ENCODE measurements at places on chromosomes 11 and 22.

- DNase-seq: no peak
These were observed 398.9 kb downstream of the ETS1 start for GRCh38 chr11:128188346-128189004.

DNA sequence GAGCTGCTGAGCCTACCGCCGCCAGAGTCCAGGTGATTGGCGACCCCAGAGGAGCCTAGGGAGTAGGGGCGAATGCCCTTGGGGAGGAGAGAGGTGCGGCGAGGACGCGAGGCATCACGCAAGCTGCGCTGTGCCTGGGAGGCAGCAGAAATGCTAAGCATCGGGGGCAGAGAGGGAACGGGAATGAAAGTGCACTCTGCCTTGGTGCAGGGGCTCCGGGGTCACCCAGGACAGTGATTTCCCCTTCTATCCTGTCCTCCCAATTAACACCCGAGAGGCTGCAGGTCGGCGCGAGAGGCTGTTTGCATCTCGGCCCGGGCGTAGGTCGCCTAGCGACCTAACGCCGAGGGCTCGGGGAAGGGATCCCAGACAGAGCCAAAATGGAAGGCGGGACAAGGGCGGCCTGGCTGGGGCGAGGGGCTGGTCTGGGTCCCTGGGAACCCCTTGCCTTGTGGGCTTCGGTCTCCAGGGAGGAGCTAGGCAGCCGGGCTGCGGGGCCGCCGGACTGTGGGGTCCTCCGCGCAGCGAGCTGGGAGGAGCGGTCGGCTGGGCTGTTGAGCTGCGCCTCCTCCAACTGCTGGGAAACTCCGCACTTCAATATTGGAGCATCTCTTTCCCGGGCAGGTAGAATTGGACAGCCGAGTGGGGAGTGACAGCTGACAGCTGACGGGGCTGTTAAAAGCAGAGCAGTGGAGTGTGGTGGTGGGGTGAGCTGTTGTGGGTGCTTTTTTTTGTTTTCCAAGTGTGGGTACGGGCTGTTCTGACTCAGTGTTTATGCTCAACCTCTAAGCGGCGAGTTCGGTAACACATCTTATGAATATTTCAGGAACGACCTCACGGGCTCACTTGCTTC lies 657 bp downstream of the ELMOD1 start:
- DNase-seq: peak; percentile 71

DNA sequence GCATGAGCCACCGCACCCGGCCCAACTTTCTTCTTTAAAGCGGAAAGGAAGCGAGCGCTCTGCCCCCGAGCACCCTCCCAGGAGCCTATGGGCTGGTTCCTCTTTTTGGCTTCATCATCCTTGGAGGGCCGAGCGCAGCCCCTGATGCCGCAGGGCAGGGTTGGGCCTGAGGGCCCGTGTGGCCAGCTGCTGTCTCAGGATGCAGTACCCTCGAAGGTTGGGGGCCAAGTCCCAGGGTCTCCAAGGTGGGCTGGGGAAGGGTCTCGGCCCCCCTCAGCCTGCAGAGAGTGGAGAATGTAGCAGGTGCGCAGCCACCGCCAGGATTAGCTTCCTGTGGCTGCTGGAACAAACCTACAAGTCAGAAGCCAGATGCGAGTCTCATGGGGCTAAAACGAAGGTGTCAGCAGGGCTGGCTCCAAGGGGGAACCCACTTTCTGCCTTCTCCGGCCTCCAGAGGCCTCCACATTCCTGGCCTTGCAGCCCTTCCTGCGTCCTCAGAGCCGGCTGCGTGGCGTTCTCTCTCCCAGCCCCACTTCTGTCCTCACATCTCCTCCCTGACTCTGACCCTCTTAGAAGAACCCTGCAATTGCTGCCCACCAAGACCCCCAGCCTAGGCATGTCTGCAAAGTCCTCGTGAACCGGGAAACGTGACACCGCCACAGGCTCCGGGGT lies 2.9 kb downstream of the PANX2 start:
- DNase-seq: no peak

DNA sequence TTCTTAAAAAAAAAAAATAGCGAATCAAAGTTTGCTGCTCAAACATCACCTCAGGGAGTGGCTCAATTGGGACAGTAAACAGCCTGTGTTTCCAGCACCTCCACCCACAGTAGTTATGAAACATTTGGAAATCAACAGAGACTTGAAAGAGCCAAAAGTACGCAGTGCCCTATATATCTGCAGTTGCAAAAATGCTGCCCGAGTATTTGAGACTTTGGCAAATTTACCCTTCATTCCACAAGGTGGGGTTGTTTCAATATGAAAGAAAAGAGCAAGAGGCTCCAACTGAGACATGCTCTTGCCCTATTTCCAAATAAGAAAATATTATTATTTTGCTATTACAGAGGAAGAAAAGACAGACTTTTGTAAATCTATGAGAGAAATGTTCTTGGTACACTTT lies 851.1 kb upstream of the RAG2 start:
- DNase-seq: no peak

- DNase-seq: no peak
These were observed 78.2 kb downstream of the SMCO4 start for GRCh38 chr11:93464927-93465540.

GRCh38 chr22:23012081-23012622 lies 58.2 kb upstream of the GNAZ start:
- peak; percentile 66 for DNase-seq

DNA sequence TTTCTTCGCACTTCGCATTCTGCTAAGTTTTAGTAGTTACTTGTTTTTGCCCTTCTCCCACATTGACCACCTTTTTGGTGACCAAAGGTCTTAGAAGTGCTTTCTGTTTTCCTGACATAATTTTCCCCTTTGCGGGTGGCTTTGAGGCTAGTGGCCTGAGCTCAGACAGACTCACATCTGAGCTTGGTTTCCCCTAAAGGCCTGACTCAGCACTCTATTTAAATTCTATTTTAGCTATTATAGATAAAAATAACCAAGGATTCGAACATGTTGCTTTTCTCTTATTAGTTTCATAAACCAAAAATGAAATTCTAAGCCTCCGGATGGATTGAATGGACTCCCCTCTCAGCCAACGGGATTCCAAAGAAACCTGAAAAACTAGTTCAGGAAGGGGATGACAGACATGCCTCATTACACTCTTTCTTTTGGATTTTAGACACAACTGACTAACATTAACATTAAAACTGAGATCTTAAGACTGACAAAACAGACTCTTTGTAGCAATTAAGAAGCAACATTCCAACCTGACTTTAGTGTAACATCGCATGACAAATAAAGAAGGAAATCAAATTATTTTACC lies 258.5 kb downstream of the LUZP2 start:
- DNase-seq: no peak

DNA sequence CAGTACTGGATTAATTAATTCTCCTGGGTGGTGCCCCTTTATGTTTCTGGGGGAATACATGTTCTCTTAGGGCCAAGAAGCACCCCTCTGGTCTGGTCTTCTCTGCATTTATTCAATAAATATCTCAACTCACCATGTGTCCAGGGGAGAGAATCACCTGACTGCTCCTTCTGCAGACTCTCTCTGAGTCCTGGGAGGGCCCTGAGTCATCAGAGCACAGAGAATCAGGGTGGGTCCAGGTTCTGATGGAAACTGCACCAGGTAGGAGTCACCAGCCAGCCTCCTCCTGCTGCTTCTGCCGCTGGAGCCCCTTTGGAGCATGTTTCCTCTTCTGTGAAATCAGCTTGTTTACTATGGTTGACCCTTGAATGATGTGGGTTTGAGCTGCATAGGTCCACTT lies 107.7 kb upstream of the PLET1 start:
- DNase-seq: no peak

- DNase-seq: no peak
These were observed 12.9 kb downstream of the TSPAN32 start for GRCh38 chr11:2314525-2315394.

DNA sequence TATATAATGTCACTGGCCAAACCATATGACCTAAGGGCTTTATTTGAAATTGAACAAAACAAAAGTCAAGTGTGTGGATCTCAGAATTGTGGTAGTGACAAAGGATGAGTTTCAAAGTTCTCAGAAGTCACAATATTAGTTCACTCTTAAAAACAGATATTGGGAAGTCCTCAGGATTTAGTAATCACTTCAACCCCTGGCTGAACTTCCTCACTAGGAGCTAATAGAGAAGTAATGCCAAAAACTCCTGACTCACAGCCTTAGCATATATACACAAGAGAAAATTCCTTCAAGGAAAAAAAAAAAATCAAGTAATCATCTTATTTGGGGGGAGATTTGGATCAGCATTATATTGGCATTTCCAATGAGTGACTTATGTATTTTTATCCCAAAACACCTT lies 75.6 kb upstream of the APOA1 start:
- DNase-seq: no peak

- DNase-seq: peak; percentile 94
These were observed at the start of gene MAJIN for GRCh38 chr11:64971421-64972233. MAJIN (minus strand) TSS chr11:64972108; CDS start chr11:64959405, 12,703 bp downstream.

GRCh38 chr11:31050061-31050765 lies 319.3 kb downstream of the DCDC1 start:
- no peak for DNase-seq

GRCh38 chr22:46504584-46504983 lies 32.8 kb downstream of the CELSR1 start:
- DNase-seq: no peak

GRCh38 chr22:49366437-49366836 lies 461.2 kb downstream of the BRD1 start:
- DNase-seq: no peak

DNA sequence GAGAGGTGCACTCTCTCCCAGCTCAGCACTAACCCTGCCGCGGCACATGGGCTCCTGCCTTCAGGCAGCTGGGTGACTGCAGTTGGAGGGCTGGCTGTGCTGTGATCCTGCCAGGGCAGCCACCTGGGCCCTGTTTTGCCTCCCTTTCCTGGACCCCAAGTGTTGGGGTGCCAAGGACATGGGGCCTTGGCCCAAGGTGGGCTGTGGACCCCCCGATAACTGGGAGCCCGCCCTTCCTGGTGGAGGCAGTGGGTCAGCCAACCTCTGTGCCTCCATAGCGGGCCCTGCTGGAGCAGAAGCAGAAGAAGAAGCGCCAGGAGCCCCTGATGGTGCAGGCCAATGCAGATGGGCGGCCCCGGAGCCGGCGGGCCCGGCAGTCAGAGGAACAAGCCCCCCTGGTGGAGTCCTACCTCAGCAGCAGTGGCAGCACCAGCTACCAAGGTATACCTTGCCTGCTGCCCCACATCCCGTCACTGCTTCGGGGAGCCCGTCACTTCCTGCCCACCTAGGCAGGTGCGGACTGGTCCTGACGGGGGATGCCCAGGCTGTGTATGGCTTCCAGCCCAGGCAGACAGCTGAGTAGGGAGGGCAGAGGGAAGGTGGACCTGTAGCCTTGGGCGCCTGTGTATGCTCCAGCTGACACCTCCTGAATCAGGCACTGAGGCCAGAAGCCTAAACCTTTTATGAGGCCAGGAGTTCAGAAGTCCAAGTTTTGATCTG lies 8.9 kb downstream of the TUB start:
- no peak for DNase-seq

Measured in activated CD8-positive, alpha-beta memory T cell treated with anti-CD3 and anti-CD28 coated beads for 24 hours (primary cell).